Heart left ventricle (tissue), 16 donors: ENCODE measurements at places on chromosomes 13 and 19. TPM values are rescaled to one million over a fixed set of nuclear protein-coding genes. Genes with fewer than 3 reads are reported as not detected.

MEIOSIN gene
- not detected for total RNA-seq

ACP7 gene
- total RNA-seq = not detected

HIF3A gene
- total RNA-seq = 41.7 TPM

TTC9B gene
- not detected for total RNA-seq

ZNF490 gene
- total RNA-seq = 5.2 TPM

TNNI3 gene
- 1,912 TPM for total RNA-seq

FFAR1 gene
- not detected for total RNA-seq

RFPL4AL1 gene
- not detected for total RNA-seq

SAE1 gene
- total RNA-seq = 52.4 TPM

ZNF724 gene
- total RNA-seq = 1.1 TPM

MISP gene
- total RNA-seq = not detected

OR10H5 gene
- total RNA-seq = not detected

ZNF555 gene
- total RNA-seq = 8.5 TPM

ZSCAN4 gene
- not detected for total RNA-seq

ZNF20 gene
- 1.3 TPM for total RNA-seq

NTF4 gene
- not detected for total RNA-seq

ARHGAP45 gene
- 2.8 TPM for total RNA-seq

CGB8 gene
- total RNA-seq = not detected

SLITRK5 gene
- 0.02 TPM for total RNA-seq

ZNF154 gene
- total RNA-seq = 4.0 TPM

ERF gene
- total RNA-seq = 44.8 TPM

MAB21L1 gene
- 0.19 TPM for total RNA-seq

ZNF808 gene
- 28.9 TPM for total RNA-seq

C5AR1 gene
- 5.6 TPM for total RNA-seq

LGALS14 gene
- total RNA-seq = not detected

IL17D gene
- 0.95 TPM for total RNA-seq

APOC4 gene
- not detected for total RNA-seq

PSG7 gene
- not detected for total RNA-seq

SIGLEC5 gene
- not detected for total RNA-seq

EFNB2 gene
- 9.5 TPM for total RNA-seq

RYR1 gene
- 0.80 TPM for total RNA-seq
